ENCODE measurements at places on chromosomes 3 and 15. TPM values are rescaled to one million over a fixed set of nuclear protein-coding genes. Genes with fewer than 3 reads are reported as not detected.
A peak's percentile ranks its signal among the peaks of the same experiment; 100 is the strongest.

DNA sequence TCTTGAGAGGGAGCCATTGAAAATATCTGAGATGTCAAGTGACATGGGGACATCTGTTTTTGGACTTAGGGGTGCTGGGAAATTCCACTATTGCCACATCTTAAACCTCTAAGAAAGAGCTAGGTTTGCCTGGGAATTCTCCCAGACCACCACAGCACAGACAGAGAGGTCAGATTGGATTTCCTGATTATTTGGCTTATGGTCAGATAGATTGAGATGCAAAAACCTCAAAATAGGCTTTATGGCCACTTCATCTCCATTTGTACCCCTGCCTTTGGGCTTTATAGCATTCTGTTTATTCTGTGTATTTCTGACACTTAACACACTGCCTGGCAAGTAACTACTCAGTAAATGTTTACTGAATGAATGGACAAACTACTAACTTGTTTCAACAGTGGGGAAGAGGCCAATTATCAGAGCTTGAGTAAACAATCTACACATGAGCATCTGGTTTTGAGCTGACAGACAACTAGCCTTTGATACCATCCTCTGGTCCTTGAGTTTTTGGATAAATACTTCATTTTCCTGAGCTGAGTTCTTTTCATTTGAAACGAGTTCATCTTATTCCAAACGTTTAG lies 81.8 kb downstream of the TP63 start:
- no peak for DNase-seq
- no peaks in the 10 kb centered on the region for H3K36me3 ChIP-seq
- H3K27me3 ChIP-seq: no peaks in the 10 kb centered on the region
- H3K4me3 ChIP-seq: no peak overlapping the region
- H3K27ac ChIP-seq: no peak overlapping the region
- H3K4me1 ChIP-seq: no peaks in the 10 kb centered on the region

DNA sequence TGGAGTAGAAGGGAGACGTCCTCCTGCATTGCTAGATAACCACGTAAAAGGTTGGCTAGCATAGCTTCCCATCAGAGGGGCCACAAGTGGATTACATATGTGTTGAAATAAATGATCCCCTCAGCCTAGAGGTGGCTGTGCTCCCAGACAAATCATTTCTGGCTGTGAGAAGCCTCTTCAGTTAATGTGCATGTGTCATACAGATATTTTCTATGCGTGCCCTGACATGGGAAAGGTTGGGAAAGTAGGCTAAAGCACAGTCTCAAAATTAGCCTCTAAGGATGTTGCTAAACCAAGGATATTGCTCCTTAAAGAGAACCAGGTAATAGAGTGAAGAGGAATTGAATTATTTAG lies 17.8 kb downstream of the USP3 start:
- no peak for DNase-seq
- no peaks in the 10 kb centered on the region for H3K36me3 ChIP-seq
- no peak overlapping the region for H3K27ac ChIP-seq
- no peaks in the 10 kb centered on the region for H3K27me3 ChIP-seq
- no peak overlapping the region for H3K4me3 ChIP-seq

DNA sequence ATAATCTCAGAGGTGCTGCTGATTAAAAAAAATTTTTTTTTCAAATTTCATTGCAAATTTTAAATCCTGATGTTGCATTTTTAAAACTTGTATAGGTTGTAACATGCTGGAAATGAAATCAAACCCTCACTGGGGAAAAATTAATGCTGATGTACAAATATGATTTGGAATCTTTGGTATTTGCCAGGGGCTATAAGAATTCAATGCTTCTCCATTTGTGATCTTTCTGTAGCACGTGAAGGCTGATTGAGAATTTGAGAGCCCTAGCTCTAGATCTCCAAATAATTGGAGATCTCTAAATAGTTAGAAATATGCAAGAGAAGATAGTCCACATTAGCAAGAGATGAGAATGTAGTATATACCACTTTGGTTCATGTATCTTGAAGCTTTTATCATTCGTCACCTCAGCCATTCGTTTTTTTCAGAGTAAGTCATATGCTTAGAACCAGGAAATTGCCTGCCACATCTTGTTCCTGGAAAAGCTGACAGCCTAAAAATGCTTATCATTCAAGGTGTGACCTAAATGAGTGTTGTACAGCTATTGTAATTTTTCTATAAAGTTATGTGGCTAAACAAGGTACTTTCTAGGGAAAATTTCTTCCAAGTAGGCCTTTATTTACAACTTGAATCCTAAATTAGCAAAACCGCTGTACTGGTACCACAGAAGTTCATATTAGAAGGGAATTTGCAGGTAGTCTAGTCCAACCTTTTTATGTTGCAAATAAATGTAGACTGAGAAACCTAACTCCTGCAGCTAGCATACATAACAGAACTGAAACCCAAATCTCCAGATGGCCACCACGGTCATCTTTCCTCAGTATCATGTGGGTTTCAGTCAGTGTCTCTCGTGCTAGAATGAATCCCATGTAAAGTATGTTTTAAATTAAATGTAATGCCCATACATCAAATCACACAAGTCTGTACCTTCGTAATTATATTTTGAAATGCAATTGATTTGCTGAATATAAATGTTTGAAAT lies 48.5 kb downstream of the FNDC3B start:
- H3K4me3 ChIP-seq: no peak overlapping the region
- DNase-seq: no peak
- H3K27ac ChIP-seq: no peak overlapping the region
- H3K36me3 ChIP-seq: no peaks in the 10 kb centered on the region
- H3K4me1 ChIP-seq: peaks cover 29% of the 10 kb centered on the region

DNA sequence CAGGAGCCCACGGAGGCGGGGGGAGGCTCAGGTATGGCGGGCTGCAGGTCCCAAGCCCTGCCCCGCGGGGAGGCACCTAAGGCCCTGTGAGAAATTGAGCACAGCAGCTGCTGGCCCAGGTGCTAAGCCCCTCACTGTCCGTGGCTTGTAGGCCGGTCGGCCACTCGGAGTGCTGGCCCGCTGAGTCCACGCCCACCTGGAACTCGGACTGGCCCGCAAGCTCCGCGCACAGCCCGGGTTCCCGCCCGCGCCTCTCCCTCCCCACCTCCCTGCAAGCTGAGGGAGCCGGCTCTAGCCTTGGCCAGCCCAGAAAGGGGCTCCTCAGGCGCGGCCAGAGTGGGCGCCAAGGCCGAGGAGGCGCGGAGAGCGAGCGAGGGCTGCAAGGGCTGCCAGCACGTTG lies 12.2 kb upstream of the KCNMB3 start:
- H3K27me3 ChIP-seq: no peaks in the 10 kb centered on the region
- no peak overlapping the region for H3K4me3 ChIP-seq
- no peak for DNase-seq
- H3K36me3 ChIP-seq: no peaks in the 10 kb centered on the region
- H3K4me1 ChIP-seq: peaks cover 6% of the 10 kb centered on the region

BCL2A1 gene
- 91.1 TPM for total RNA-seq

DNA sequence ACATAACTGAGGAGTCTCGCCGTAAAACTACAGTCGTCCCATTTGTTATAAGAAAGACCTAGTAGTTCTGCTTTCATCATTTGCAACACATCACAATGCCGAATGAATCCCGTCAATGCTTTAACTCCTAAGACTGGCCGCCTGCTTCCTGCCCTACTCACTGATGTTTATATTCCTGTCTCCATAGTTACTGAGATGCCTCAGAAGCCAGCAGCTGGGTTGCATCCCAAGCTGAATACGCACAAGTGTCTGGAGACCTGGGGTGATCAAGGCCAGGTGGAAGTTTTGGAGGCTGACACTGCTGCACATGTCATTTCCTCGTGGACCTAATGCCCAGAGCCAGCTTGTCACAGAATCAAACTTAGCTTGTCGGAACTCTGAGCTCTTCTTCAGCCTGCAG lies 95.2 kb upstream of the UBE2E1 start:
- H3K4me1 ChIP-seq: no peaks in the 10 kb centered on the region
- DNase-seq: no peak
- no peaks in the 10 kb centered on the region for H3K27me3 ChIP-seq
- no peak overlapping the region for H3K27ac ChIP-seq

TM4SF4 gene
- 0.49 TPM for total RNA-seq

DNA sequence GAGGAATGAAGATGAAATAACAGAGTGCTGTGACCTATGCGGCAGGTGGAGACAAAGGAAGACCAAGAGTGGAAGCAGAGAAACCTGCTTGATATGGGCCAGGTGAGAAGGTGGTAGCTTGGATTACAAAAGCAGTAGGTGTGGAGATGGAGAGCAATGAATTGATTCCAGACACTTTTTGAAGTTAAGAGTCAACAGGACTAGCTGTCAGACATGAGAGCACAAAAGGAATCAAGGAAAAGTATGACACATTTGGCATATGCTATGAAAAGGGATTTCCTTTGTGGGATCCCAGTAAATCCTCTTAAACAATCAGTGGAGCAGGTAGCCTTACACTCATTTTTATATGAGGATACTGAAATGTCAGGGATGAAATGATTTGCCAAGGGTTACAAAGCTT lies 160.5 kb downstream of the GREM1 start:
- no peak for DNase-seq
- H3K4me1 ChIP-seq: no peaks in the 10 kb centered on the region
- H3K27me3 ChIP-seq: no peaks in the 10 kb centered on the region
- H3K36me3 ChIP-seq: no peaks in the 10 kb centered on the region
- H3K4me3 ChIP-seq: no peak overlapping the region

- no peak for DNase-seq
- no peaks in the 10 kb centered on the region for H3K27me3 ChIP-seq
- no peaks in the 10 kb centered on the region for H3K36me3 ChIP-seq
- no peak overlapping the region for H3K27ac ChIP-seq
- peaks cover 20% of the 10 kb centered on the region for H3K4me1 ChIP-seq
These were observed 83.4 kb upstream of the BHLHE40 start for GRCh38 chr3:4895838-4896237.

DNA sequence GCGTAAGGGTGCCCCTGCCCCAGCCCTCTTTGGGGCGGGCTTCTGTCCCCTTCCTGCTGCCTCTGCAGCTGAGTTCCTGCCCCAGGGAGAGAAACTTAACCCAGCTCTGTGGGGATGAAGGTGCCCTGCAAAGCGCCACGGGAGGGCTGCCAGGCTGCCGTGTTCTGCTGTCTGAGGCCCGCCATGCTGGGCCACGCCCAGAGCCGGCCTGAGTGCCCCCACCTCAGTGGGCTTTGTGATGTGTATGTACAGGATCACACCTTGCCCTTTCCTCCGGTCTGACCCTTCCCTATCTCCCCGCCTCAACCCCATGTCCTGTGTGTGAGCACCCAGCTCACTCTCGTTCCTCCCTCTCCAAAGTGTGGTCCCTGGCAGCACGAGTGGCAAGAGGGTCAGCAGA lies 22.6 kb downstream of the C15orf39 start:
- H3K27ac ChIP-seq: no peak overlapping the region
- no peak for DNase-seq
- H3K4me1 ChIP-seq: no peaks in the 10 kb centered on the region
- H3K27me3 ChIP-seq: no peaks in the 10 kb centered on the region

DNA sequence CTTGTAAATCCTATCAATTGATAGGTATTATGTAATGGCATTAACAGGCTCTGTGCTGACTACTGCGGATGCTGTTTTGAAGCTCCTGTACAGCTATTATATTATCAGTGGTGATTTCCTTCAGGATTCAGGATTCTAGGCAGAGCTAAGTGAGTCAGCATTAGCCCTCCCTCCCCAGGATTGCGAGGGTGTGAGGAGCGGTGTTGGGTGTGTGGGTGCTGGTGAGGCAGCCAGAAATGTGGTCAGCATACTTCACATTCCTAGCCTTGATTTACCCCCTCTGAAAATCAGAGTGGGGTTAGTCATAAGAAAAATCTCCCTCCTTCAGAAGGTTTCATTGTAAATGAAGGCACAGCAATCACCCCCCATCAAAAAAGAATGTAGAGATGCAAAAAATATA lies 72.5 kb downstream of the SNTN start:
- no peak overlapping the region for H3K4me3 ChIP-seq
- H3K27ac ChIP-seq: no peak overlapping the region
- no peaks in the 10 kb centered on the region for H3K4me1 ChIP-seq
- no peak for DNase-seq
- H3K27me3 ChIP-seq: no peaks in the 10 kb centered on the region

DNA sequence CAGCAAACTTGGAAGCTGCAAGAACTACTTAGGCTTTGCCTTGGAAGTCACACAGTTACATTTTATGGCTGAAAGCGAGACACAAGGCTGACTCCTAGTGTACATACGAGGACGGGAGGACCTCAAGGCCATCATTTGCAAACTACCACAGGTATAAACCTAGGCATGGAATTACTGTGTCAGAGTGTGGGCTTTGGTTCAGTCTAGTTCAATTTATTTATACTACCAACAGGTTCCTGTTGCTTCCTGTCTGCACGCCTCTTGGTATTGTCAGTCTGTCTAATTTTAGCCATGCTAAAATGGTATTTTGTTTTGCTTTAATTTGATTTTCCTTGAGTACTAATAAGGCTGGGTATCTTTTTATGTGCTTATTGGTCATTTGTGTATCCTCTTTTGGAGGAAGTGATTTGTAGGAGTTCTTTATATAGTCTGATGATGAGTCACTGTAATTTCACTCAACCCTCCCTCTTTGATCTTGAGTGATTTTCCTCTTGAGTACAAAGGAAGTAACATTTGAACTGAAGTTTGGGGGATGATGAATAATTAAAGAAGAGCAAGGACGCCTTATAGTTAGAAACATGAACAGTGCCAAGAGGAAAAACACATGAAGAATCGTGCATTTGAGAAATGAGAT lies 8.2 kb downstream of the ANKRD34C start:
- H3K4me3 ChIP-seq: no peak overlapping the region
- DNase-seq: no peak
- peaks cover 6% of the 10 kb centered on the region for H3K27me3 ChIP-seq

- no peaks in the 10 kb centered on the region for H3K27me3 ChIP-seq
- no peak for DNase-seq
- peak overlapping the region; percentile 88 for H3K27ac ChIP-seq
These were observed 35.6 kb upstream of the RAB11A start for GRCh38 chr15:65833501-65834205.

SLC22A13 gene
- 0.41 TPM for total RNA-seq

THSD4 gene
- 25.6 TPM for total RNA-seq

SLC28A1 gene
- not detected for total RNA-seq

DNA sequence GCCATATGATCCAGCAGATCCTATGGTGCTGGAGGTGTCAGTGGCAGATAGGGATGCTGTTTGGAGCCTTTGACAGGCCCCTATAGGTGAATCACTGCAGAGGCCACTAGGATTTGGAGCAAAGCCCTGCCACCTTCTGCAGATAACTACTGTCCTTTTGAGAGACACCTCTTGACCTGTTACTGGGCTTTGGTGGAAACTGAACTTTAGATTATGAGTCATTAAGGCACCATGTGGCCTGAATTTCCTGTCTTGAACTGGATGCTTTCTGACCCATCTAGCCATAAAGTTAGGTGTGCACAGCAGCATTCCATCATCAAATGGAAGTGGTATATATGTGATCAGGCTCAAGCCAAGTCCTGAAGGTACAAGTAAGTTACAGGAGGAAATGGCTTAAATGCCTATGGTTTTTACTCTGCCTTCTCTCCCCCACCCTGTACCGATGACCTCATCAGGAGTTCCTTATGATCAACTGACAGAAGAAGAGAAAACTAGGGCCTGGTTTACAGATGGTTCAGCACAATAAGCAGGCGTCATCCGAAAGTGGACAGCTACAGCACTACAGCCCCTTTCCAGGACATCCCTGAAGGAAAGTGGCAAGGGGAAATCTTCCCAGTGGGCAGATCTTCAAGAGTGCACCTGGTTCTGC lies 565.6 kb upstream of the AGTR1 start:
- no peaks in the 10 kb centered on the region for H3K27me3 ChIP-seq
- H3K36me3 ChIP-seq: no peaks in the 10 kb centered on the region
- H3K4me1 ChIP-seq: no peaks in the 10 kb centered on the region
- no peak overlapping the region for H3K4me3 ChIP-seq

- H3K36me3 ChIP-seq: no peaks in the 10 kb centered on the region
- no peak for DNase-seq
- no peaks in the 10 kb centered on the region for H3K27me3 ChIP-seq
- H3K27ac ChIP-seq: no peak overlapping the region
- no peak overlapping the region for H3K4me3 ChIP-seq
These were observed 50.7 kb downstream of the CLDN11 start for GRCh38 chr3:170469151-170470062.

ATP2B2 gene
- 0.06 TPM for total RNA-seq

GPR160 gene
- total RNA-seq: 22.3 TPM
